ENCODE measurements at places on chromosomes 12 and 14. TPM values are rescaled to one million over a fixed set of nuclear protein-coding genes. Genes with fewer than 3 reads are reported as not detected.

Gene KRT6C
- 19.3 TPM for total RNA-seq

Gene SERPINA5
- total RNA-seq: not detected

DNA sequence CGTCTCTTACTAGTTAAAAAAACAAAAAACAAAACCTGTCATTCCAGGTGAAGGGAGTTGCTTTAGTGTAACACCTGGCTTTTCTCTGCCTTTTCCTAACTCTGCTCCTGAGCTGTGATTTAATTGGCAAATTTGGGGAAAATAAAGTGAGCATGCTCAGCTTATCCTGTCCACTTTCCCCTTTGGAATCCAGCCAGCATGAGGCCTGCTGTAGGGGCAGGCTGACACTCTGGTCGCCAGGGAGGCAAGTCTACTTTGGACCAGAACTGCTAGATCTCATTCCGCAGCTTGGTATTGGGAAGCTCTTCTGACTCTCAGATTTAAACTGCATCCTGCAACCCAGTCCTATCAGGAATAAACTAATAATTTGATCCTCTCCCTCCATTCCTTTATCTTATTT lies 30.1 kb downstream of the CDKN1B start:
- DNase-seq: no peak

- no peak for DNase-seq
Observed at GRCh38 chr12:69484428-69484827, 14.2 kb downstream of the FRS2 start.
